Stomach (tissue), 19 donors: ENCODE measurements at places on chromosomes 3 and 15.

DNA sequence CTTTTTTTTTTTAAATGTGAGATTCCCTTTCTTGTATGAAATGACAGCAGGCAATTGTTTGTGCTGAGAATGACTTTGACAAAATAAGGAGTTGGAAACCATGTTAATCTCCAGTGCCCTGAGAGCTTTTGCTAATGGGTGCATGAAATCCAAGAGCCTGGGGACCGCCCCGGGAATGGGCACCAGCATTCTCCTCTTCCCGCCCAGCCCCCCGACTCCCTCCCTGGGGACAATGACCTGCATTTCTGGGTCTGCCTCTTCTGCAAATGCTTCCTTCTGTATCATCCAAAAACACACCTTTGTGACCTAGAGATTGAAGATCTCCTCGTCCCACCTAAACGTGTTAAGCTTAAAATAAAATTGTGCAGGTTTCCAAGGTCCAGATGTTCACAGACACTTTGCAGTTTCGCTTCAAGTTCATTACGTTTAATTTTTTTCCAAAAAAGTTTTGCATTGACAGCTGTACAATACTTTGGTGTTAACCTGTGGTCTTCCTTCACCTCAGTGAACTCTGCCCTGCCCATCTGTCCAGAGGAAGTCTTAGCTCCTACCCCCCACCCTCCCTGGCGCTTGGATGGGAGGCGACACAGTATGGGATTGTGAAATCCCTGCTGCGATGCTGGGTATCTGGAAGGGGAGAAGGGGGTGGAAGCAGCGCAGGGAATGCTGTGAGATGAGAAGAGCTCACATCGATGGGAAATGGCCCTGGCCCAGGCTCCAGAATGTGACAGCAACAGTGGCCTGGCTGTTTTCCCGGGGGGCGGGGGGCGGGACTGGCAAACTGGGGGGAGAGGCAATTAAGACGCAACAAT is 50.1 kb downstream of the TLE3 start:
- DNase-seq, result peak; percentile 53

GRCh38 chr3:40679290-40679689 is 154.5 kb downstream of the ZNF621 start:
- no peak for DNase-seq

GRCh38 chr3:136838641-136839555 is 20.0 kb downstream of the SLC35G2 start:
- no peak for DNase-seq

DNA sequence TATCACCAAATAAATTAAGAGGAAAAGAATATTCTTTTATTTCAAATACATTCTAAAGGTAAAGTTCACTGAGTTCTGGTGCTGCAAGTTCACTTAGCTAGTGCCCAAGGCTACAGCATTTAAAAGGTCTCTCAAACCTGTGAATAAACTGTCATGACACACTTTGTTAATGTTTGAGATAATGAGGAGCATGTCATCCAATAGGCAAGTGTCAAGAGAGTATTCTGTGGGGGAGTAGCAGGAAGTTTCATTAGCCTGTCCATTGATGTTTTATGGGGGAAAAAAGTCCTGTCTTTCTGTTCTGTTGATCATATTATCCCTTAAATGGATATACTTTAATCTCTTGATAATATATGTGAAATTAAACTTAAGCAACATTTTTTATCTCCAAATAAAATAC is 4.0 kb downstream of the SPESP1 start:
- DNase-seq, result no peak

GRCh38 chr3:149509526-149509925 is 35.0 kb downstream of the TM4SF4 start:
- no peak for DNase-seq

DNA sequence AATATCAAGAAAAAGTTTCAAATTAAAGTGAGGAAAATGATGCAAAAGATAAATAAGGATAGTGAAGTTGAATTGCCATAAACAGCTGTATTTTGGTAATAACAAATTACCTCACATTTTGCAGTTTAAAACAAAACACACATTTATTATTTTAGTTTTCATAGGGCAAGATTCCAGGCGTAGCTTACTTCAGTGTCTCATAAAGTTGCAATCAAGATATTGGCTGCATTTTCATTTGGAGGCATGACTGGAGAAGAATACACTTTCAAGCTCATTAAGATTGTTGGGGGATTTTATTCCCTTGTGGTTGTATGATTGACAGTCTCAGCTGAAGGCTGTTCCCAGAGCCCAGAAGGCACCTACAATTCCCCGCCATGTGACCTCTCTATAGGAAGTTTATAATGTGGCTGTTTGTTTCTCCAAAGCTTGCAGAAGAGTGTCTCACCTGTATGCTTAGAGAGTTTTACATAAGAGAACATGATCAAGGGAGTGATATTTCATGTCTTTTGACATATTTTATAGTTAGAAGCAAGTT is 151.4 kb downstream of the OTOL1 start:
- no peak for DNase-seq

DNA sequence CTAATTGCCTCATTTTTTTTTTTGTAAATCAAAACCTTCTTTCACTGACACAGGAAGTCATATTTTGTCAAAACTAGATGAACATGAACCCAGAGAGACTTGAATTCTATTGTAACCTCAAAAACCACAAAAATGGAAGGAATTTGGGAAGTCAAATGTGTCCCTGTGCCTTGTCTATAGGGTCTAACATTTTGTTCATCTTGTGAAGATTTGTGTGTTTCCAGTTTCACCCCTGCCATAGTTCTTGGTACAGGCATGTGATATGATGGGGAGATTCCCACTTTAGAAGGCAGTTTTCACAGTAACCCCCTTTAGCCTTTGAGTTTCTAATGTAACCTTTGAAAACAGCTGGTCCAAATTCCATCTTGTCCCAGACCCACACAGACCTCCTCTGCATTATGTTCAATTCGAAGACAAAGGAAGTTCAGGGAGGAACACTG is 318.5 kb upstream of the ADAMTS9 start:
- DNase-seq, result no peak

GRCh38 chr15:60128710-60129109 is 124.6 kb downstream of the FOXB1 start:
- DNase-seq, result no peak

DNA sequence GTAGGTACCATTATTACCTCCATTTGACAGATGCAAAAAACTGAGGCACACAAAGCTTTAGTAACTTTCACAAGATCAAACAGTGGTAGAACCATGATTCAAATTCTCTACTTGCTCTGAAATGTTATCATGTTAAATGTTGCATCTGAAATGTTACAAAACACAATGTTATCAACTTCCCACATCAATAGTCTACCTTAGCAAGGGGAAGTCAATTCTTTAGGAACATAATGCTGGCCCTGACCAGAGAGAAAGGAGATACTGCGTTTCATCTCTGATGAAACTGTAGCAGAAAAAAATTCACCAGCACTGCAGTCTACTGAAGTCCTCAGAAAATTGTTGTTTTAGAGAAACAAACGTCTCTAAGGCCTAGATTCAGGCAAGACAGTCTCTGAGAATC is 174.1 kb downstream of the SATB1 start:
- DNase-seq, result no peak

DNA sequence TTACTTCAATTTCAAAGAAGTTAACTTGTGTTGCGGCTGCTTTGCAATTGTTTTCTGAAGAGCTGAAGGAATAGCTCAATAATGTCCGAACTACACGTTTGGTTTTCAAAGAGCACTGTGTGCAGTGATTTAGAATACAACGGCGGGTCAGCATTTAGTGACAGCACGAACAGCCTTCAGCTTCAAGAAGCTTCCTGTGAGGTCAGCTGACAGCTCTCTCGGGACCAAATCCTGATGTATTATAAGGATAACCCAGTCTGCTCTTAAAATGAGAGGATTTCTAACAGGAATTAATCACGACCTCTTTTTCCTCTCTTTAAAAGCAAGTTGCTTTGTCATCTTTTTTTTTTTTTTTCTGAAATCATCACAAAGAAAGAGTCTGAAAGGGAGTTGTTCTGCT is 97.9 kb upstream of the UNC13C start:
- DNase-seq, result peak; percentile 22

DNA sequence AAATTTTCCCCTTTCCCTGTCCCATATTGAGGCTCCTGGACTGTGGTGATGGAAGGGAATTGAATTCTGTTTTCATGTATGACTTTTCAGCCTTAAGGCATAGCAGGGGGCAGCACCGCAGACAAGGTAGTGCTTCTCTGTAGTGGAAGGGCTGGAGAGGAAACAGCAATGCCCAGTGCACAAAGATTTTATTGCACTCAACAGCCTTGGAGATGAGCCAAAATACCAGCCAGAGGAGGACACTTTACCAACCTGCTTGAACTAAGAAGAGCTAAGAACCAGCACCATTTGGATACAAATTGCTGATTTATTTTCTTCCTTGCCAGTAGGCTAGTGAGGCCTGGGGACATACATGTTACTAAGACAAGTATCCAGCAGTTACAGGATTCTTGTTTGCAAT is 98.7 kb downstream of the KCNMB2 start:
- DNase-seq, result no peak

DNA sequence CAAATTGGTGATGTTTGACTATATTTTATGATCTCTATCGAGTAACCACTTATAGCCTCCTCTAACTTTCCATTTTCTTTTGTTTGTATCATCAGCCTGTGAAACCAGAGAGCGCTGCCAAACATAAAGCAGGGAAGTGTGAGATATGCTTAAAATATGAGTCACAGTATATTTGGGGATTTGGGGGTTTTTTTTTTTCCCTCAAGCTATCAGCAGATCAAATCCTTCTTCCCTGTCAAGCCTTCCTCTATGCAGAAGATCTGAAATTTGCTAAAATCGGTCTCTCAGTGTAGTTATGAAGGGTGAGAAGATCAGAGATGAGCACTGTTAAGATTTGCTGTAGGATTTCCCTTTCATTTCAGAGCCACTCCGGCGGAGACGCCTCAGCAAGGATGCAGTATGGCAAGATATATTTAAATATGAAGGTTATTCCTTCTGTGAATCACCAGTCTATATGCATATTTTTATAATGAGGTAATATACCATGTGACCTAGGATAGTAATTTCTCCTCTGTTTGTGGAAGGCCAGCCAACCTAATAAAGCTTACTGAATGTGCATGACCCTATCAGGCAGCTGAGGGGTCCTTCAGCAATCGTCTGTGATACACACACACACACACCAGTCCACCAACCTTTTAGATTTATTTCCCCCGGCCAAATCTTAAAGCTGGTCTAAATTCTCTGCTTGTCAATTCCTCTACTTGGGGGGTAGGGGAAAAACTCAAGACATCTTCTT is 474.1 kb downstream of the FOXP1 start:
- peak; percentile 63 for DNase-seq

GRCh38 chr3:87996882-87997281 is 61.9 kb downstream of the CGGBP1 start:
- no peak for DNase-seq

DNA sequence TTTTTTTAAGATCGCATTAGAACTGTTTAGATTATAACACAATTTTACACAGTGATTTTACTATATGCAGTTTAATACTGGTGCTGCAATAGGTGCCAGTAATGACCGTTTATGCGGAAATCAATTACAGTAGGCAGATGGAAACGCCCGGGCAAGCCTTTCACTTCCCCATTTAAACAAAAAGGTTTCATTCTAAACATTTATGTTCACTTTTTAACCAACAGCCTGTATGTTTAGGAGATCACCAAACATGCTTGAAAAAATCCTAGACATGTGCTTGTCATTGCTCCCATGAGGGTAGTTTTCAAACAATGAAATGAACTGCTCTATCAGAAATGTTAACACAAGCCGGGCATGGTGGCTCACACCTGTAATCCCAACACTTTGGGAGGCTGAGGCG is 2.7 kb downstream of the BNIP2 start:
- no peak for DNase-seq

- DNase-seq, result no peak
These were observed 66.7 kb upstream of the PRICKLE2 start for GRCh38 chr3:64291956-64292355.

DNA sequence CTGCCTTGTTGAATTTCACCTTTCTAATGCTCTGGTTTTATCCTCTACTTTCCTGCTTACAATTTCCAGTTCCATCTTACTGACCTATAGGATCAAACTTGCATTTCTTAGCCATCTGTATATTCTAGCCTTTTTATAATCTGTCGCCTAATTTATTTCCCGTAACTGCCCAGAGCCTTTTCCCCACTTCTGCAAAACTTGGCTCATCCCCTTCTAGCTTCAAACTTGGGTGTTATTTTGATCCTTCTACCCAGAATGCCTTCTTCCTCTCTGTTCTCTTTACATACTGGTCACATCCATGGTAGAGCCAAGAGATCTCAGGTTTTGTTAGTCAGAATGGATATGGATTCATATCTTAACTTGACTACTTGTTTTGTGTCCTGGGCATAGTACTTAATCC is 2.6 kb downstream of the SACM1L start:
- DNase-seq, result no peak

- no peak for DNase-seq
These were observed 5.7 kb downstream of the IFRD2 start for GRCh38 chr3:50286322-50287227.

- no peak for DNase-seq
These were observed 6.8 kb downstream of the CD96 start for GRCh38 chr3:111548756-111549155.

DNA sequence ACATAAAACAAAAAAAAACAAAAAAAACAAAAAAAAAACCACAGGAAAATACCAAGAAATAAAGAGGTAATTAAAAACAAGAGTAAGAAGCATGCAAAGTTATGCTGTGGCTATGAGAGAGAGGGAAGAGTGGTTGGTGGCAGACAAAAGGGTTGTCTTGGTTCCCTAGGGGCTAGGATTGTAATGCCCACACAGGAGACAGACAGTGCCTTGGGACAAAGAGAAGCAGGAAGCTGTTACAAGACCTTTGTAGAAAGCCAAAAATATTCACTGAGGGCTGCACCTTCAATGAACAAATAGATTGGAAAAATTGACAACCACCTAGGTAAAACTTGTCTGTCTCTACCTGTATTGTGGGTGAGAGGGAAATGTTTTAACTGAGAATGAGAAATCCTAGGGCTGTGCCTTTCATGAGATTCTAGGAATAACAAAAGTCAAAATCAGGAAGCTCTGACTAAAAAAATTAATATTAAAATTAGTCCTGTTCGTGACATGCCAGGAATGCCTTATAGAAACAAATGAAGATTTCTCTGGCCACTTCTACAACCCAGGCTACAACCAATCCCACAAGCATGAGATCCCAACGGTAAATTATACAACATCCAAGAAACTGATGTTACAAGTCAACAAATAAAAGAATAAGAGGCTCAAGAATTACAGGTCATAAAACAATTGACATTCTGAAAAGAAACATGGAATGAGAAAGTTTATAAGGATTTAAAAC is 45.0 kb upstream of the PRICKLE2 start:
- no peak for DNase-seq

GRCh38 chr3:44772099-44772442 is 10.5 kb downstream of the KIF15 start:
- DNase-seq, result no peak

GRCh38 chr15:41523097-41523496 is 9.5 kb upstream of the LTK start:
- no peak for DNase-seq

GRCh38 chr3:194135516-194135805 is 487 bp upstream of the HES1 start:
- no peak for DNase-seq

- no peak for DNase-seq
These were observed 36.2 kb downstream of the VGLL3 start for GRCh38 chr3:86954747-86955146.
